ENCODE measurements at places on chromosomes 11 and 22. TPM values are rescaled to one million over a fixed set of nuclear protein-coding genes. Genes with fewer than 3 reads are reported as not detected.

FJX1 gene
- 6.5 TPM for total RNA-seq

- DNase-seq: no peak
These were observed 84.7 kb downstream of the CDKN1C start for GRCh38 chr11:2800655-2801531.

OR5T2 gene
- total RNA-seq: not detected

DNA sequence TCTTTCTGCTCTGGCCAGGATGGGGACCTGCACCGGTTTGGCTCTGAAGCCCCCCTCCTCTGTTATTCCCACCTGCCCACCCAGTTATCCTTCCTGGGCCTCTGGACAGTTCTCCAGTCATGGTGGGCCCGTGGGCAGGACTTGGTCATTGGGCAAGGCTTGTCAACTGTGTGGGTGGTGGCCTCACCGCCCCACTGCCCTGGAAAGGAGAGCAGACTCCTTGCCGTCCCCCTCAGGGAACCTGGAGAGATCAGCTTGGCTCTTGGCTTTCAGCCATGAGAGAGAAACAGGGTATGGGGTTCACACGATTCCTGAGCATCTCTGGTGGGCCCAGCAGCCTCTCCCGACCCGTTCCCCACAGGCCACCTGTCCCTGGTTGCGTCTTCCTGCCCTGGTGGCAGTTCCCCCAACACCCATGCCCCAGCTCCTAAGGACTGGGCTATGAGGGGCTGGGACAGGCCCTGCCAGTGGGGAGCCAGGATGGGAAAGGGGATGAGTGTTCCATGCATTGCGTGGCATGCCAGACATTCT is 92.3 kb downstream of the MORC2 start:
- DNase-seq: no peak

GRCh38 chr11:110249066-110249465 is 47.3 kb downstream of the RDX start:
- DNase-seq: peak; percentile 10

GRCh38 chr11:133168016-133168415 is 364.3 kb downstream of the OPCML start:
- DNase-seq: no peak
